ENCODE measurements at places on chromosomes 3 and 15. TPM values are rescaled to one million over a fixed set of nuclear protein-coding genes. Genes with fewer than 3 reads are reported as not detected.
A peak's percentile ranks its signal among the peaks of the same experiment; 100 is the strongest.

- DNase-seq, result no peak
Observed at GRCh38 chr3:61154457-61155198, 96.6 kb downstream of the FHIT start.

DNA sequence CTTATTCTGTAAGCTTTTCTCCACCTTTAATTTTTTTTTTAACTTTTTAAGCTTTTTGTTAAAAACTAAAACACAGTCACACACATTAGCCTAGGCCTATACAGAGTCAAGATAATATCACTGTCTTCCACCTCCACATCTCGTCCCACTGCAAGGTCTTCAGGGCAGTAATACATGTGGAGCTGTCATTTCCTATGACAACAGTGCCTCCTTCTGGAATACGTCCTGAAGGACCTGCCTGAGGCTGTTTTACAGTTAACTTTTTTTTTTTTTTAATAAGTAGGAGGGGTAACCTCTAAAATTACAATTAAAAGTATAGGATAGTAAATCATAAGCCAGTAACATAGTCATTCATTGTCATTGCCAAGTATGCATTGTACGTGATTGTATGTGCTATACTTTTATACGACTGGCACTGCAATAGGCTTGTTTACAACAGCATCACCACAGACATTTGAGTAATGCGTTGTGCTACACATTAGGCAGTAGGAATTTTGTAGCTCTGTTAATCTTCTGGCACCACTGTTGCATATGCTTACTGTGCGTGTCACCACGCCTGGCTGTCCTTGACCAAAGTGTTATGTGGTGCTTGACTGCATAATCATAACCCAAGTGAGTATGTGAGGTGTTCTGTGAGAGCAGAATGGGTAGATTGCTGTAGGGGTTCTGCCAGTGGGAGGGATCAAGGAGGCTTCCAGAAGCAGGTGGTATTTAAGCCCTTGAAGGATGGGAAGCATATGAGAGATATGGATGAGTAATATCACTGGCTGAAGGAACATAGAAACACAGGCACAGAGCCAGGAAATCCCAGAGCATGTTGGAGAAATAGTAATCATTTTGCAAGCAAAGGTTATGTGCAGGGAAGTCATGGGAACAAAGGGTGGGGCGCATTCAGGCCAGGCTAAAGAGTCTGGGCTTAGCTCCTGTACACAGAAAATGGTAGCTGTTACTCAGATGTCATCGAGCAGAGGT, 18.3 kb downstream of the FBXO22 start:
- DNase-seq, result peak; percentile 94

- no peak for DNase-seq
Observed at GRCh38 chr3:85159376-85159775, 200.6 kb downstream of the CADM2 start.

DNA sequence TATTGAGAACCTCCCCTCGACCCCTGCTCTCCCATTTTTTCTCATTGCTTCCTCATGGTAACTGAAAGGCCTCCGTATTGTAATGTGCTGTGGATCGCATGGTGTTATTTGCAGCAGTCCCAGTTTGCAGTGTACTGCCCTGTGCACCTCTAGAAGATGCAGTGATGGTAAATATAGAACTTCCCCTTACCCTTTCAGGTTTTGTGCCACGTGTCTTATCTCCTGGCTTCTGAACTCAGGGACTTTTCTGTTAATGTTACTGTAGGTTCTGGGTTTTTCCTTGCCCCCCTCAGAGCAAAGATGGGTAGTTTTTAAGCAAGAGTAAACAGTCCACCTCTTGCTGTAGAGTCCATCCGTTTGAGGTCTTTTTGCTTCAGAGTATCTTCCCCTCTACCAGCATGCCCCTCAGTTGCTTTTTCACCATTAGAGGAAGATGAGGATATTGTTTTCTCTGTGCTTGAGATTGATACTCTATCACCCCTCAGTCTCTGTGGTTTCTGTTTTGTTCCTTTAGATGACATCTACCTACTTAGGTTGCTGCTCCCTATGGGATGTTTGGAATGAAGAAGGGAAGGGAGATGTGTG, 22.4 kb downstream of the CHD2 start:
- no peak for DNase-seq

DNA sequence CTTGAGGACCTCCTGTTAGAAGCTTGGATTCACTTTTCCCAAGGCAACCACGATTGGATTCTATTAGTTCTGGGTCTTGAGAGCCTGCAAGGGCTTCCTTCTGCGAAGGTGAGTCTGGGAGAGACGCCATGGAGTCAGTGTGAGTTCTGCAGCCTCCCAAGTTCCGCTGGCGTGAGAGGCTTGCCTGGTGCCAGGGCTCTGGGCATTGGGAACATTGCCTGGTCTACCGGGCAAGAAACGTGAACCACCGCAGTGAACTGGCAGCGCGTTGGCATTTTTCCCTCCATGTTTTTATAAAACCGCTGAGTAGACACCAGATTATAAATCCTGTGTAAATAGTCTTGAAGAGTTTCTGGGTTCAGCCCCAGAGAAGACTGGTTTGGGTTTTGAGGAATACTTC, 160.9 kb downstream of the IGF1R start:
- DNase-seq, result no peak

- peak; percentile 57 for DNase-seq
Observed at GRCh38 chr3:152656214-152656971, 178.5 kb upstream of the P2RY1 start.

DNA sequence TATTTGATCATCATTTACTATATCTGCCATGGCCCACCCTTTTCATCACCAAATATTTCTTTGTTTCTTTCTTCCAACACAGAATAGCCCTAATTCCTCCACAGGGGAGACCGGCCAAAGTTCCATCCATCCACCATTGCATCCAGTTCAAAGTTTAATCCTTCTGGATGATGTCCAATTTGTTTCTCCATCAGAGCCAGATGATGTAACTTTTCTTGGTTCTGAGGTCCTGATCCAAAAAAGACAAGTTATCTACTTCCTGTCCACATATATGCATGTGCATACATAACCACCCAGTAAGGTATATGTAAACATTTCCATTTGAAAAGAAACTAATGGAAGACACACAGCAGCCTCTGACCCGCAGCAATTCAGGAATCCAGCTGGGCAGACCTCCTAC, 237.3 kb downstream of the SHOX2 start:
- DNase-seq, result no peak

GRCh38 chr3:83002869-83003445, 1241.5 kb upstream of the GBE1 start:
- no peak for DNase-seq

IMPG2 gene
- 2.6 TPM for total RNA-seq

Measured in umbilical cord (tissue), 2 donors.